ENCODE measurements at places on chromosomes 1 and 21.

DNA sequence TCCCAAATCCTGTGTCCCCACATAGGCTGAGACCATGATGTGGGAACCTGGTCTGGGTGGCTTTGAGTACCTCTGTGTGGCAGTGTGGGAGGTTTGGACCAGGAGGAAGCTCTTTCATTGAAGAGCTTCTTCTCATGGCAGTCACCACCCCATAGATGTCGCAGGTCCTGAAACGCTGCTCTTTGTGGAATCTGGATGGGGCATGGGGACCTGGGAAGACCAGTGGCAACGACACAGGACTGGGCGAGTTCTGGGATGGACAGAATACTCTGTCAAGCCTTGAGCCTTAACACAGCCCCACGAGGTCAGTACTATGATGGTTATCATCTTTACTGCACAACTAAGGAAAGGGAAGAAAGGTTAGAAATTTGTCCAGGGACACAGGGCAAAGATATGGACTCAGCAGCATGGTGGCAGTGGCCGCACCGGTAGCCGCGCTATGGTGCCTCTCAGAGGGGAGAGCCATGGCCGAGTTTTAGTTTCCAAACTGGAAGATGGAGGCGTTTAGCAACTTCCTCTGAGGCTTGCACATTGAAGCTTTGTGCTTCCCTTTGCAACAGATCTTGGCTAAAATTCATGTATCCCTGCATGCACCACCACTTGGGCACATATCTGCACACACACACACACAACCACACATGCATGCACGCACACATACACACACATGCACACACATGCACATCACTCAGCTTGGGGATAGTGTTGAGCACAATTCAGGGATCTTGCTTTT is 117.7 kb upstream of the C1orf174 start:
- DNase-seq, result no peak

GRCh38 chr1:27726173-27727044 is 648 bp downstream of the FAM76A start:
- DNase-seq, result peak; percentile 6

DNA sequence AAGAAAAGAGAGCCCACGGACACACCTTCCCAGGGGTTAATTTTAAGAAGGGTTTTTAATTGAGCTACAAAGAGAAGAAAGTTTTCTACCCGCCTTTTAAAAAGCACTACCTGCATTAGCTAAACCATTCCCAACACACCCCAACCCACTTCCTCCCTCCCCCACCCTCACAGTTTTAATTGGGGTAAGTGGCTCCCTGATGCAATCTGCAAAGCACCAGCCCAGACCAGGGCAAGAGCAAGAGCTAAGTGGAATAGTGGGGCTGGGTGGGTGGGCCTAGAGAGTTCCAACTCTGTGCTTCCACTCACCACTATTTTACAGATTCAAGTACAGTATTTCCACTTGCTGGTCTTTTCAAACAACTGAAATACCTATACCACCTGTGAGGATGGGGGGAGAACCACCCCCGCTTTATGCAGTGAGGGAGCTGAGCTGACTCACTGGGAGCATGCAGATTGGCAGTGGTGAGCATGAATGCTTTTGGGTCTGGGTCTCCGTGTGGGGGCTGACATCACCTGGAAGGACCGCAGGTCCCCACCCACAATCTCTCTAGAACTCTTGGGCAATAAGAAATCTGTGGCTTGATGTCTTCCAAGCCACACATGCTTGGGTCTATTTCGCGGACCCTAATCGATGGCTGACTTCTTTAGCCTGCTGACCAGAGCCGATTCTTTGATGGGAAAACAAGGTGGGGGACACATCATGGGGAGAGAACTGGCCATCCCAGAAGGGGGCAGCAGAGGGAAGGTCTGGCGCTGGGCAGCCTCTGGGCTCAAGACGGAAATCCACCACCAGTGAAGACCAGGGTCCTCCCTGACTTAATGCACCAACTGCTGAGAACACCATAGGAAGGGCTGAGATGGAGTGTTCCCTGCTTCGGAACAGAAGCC is 95.5 kb downstream of the SSBP3 start:
- no peak for DNase-seq

DNA sequence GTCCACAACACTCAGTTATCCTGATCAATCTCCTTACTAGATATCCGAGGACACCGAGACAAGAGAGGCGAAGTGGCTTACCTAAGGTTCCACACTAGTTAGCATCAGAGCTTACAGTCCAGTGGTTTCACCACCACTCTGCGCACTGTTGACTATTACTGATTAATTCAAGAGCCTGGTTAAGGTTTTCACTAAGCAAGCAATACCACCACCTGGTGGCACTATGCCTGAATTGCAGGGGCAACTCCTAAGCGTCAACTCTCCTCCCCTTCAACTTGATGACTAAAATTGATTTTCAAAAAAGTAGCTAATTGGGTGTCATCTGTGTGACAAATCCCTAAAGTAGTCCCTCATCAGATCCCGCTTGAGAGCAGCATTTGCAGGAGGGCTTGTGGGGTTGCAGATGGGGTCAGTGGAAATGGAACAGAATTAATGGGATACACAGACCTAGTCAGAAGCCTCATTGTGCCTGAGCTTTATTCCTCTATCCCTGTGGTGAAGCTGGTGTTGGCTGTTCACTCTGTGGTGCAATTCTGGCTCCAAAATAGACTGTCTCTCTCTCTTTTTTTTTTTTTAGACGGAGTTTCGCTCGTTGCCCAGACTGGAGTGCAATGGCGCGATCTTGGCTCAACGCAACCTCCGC is 9.1 kb downstream of the TTC22 start:
- DNase-seq, result no peak

GRCh38 chr1:32240140-32240951 is 6.7 kb upstream of the FAM167B start:
- DNase-seq, result peak; percentile 46

DNA sequence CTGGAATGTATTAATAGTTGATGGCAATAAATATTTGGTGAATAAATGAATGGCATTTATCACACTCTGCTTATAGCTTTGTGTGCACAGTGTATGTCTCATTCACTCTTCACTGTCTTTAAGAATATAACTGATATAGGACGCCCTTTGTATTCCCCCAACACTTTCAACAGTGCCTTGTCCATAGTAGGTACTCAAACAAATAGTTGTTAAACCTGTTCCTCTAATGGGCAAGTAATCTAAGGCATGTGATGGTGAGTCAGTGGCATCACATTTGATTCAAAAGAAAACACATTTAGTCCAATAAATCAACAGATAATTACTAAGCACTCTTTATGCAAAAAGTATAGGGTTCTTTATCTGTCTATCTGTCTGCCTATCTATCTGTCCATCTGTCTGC is 11.2 kb upstream of the RXRG start:
- DNase-seq, result no peak

DNA sequence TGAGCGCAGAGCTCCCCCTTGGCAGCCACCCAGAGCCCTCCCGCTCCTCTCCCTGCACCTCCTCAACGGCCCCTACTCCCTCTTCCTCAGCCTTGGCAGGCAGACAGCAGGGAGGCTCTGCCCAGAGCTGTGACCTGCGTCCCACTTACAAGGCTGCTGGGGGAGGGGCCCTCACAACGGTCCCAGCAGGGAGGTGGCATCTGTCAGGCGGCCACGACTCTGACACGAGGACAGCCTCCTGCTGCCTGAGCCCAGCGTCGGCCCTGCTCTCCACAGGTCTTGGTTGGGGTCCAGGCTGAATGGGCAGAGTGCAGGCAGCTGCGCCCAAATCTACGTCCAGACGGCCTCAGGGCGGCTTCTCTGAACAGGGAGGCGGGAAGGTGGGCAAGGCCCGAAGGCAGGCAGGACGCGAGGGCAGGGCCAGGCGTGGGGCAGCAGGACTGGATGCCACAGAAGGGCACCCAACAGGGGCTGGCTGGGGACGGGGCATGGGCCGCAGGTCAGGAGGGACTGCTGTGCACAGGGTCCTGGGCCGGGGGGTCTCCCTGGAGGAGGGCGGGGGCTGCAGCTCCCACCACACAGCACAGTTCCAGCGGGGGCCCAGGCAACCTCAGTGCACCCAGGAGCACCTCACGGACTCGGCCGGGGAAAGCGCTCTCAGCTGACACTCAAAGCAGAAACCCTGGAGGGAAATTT is 7.5 kb downstream of the SLC19A1 start:
- no peak for DNase-seq

- DNase-seq, result no peak
Observed at GRCh38 chr1:82110366-82111254, 309.9 kb downstream of the ADGRL2 start.

DNA sequence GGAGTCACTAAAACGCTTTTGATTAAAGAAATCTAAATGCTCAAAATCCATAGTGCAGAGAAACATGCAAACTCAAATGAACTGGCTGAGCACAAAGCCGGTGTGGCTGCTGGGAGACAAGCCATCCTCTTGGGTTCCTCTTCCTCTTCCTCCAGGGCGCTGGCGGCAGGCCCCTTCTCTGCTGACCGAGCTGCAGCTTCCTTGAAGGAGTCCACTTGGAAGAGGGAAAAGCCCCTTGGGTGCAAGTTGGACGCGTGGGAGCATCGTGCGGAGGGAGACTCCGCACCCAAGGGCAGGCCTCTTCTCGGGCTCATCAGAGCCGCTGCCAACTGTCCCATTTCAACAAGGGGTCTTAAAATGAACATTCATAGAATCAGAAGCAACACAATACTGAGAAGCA is 7.9 kb downstream of the CCNL2 start:
- no peak for DNase-seq

DNA sequence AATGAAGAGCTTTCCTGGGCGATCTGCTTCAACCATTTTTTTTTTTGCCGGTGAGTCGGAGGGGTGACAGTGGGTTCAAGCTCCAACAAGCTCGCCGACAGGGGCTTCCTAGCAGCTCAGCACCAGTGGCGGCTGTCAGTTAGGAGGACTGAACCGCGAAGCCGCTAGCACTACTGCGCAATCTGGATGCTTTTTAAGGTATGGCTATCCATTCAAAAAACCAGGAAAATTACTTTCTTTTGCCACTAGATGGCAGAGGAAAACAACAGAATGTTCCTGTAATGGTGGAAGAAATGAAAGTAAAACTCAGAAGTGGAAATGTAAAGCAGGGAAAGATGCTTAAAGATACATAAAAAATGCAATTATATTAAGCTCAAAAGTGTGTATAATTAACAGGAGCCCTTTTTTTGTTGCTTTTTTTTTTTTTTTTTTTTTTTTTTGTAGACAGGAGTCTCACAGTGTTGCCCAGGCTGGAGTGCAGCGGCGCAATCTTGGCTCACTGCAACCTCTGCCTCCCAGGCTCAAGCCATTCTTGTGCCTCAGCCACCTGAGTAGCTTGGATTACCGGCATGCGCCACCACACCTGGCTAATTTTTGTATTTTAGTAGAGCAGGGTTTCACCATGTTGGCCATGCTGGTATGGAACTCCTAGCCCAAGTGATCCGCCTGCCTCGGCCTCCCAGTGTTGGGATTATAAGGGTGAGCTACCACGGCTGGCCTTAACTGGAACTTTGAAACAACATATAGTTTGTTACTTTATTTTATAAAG is 8.5 kb downstream of the KYAT3 start:
- no peak for DNase-seq

Measured in activated T-helper 1 cell treated with anti-CD3 and anti-CD28 coated beads, Interleukin-2, amount 50 U/mL, for 16 hours (primary cell).